Stimulated activated CD8-positive, alpha-beta memory T cell treated with anti-CD3 and anti-CD28 coated beads, Interleukin-12 subunit alpha, Interleukin-12 subunit beta, amount 100 ng/mL, for 1 hour (primary cell): ENCODE measurements at places on chromosomes 13 and 19.

DNA sequence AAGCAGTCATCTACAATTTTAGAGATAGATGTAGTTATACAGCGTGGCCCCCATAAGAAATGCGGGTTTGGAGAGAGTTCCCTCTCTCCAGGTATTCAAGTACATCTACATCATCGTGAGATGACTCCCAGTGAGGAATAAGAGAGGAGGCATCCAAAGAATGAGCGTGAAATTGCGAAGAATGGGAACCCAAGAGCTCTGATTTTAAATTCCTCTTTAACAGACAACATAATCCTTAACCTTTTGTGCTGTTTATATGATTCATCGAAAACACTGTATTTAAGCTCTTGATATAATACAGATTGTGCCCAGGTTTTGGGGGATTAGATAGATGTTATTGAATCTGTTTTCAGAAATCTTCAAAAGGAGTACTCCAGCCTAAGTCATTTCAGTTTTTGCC lies 161.5 kb downstream of the COG6 start:
- DNase-seq: no peak

- no peak for DNase-seq
These were observed 78.9 kb upstream of the PEG3 start for GRCh38 chr19:56919308-56919995.

DNA sequence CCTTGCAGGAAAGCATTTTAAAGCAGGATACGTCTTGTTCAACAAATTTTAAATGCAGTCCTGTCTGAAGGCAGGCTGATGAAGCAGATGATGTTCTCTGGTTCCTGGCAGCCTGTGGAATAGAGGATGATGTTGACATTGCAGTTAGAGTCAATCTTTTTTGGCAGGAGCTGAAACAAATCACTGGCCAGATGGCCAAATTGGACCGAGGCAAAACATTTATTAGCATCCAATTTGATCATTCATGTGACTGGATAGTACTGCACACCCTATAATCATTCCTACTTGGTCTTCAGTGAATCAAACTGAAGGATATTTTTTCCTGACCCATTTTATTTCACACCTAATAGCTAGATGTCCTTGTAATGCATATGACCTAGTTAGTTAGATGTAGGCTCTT lies 172.2 kb upstream of the SLC10A2 start:
- no peak for DNase-seq

- no peak for DNase-seq
These were observed 162.5 kb downstream of the LMO7 start for GRCh38 chr13:75798353-75799255.

GRCh38 chr13:103895835-103896531 lies 829.8 kb upstream of the SLC10A2 start:
- DNase-seq: no peak

DNA sequence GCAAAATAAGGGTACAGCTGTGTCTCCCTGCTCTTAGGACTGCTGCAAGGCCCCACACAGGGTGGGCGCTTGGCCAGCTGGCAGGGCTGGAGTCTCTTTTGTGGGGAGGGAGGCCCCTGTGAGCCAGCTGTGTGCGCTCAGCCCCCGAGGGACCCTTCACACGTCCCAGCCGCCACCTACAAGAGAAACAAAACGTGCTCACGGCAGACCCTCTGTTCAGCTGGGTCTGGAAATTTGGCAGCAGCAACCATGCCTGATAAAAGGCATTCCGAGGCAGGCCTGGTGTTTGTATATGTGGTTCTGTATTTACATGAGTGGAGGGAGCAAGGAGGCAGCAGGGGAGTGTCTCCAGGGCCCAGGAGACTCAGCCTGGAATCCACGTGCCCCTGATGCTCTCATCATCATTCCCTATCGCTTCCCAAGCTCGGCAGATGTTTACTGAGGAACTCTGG lies 49.7 kb downstream of the CRTC1 start:
- no peak for DNase-seq

GRCh38 chr19:35787227-35787799 lies 11.9 kb downstream of the ARHGAP33 start:
- no peak for DNase-seq

DNA sequence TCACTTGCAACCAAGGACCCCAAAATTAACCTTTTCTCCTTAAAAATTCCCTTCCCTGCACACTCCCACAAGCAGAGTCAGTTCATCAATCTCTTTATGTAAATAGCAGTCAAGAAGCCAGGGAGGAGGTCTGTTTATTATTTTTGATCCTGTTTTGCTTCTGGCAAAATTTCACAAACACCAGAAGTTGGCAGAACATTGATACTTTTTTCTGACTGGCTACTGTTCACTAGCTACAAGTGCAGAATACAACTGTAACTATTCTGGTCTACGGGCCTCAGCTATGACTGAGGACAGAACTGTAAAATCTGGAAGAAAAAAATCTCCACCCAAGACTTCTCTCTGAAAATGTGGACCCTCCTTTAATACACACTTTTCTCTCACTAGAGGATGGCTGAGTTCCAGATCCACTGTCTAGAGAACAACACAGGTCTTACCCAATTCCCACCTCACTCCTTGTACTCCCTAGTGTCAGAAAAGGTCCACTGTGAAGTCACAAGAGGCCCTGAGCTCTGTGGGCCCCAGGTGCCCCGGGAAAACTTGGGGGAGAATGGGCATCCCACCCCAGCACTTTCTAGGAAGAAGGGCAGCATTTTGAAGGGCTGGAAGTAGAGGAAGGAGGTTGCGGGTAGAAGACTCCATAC lies 14.5 kb downstream of the STARD13 start:
- no peak for DNase-seq

DNA sequence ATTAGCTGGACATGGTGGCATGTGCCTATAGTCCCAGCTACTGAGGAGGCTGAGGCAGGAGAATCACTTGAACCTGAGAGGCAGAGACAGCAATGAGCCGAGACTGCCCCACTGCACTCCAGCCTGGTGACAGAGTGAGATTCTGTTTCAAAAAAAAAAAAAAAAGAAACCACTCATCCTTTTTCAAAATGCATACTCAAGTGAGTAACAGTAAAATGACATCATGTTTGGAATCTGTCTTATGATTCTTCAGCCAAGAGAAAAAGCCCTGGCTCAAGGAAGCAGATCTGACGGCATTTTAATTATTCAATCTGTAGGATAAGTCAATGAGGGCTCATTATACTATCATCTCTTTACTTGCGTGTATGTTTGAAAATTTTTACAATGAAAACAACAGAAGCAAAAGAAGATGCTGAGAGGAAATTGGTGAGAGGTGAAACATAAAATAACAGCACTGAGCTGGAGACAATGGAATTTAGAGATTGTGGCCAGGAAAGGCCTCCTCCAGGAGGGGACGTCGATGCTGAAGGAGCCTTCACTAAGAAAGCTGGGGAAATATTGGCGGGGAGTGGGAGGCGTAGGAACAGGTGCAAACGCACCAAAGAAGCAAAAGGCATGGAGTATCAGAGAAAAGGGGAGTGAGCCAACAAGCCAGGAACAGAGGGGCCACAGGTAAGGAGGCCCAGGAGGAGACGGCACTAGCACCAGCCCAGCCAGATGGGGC lies 12.9 kb upstream of the CCNE1 start:
- no peak for DNase-seq

GRCh38 chr13:49052813-49053212 lies 77.1 kb downstream of the FNDC3A start:
- no peak for DNase-seq

DNA sequence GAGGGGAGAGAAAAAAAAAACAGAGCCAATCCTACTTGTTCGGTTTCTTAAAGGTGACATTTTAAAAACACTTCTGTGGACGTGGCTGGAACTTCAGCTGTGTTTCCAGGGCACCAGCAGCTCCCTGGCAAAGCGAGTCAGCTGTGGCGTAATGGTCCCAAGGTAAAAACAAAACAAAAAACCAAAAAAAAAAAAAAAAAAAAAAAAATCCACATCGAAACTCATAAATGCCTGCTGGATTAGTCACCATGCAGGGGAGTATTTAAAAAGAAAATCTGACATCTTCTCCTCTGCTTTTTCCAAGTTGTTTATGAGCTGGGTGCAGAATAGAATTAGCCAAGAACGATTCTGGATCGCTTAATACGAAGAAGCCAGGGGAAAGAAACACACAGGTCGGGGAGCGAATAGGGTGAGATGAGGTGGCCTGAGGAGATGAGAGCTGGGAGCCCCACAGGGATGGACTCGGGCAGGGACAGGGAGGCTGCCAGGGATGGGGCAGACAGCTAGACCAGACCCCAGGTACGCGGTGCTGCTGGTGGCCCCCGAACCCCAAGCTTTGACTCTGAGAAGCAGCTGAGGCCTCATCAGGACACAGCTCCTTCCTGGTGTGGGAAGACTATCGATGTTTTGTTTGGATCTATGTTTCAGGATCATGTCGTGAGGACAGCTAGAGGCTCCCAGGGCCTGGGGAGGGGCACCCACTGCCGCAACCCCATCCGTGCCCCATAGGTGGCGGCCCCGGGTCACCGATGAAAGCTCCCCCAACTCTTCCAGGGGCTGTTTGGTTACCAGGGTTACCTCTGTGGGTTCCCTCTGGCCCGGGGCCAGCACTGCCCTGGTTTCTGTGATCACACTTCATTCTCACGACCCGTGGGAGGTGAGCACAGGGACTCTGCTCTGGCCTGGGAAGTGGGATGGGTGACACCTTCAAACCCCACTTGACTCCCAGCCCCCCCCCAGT lies 3.1 kb upstream of the CTXN1 start:
- peak; percentile 51 for DNase-seq

- DNase-seq: no peak
These were observed 4.0 kb upstream of the DPF1 start for GRCh38 chr19:38228005-38228377.

DNA sequence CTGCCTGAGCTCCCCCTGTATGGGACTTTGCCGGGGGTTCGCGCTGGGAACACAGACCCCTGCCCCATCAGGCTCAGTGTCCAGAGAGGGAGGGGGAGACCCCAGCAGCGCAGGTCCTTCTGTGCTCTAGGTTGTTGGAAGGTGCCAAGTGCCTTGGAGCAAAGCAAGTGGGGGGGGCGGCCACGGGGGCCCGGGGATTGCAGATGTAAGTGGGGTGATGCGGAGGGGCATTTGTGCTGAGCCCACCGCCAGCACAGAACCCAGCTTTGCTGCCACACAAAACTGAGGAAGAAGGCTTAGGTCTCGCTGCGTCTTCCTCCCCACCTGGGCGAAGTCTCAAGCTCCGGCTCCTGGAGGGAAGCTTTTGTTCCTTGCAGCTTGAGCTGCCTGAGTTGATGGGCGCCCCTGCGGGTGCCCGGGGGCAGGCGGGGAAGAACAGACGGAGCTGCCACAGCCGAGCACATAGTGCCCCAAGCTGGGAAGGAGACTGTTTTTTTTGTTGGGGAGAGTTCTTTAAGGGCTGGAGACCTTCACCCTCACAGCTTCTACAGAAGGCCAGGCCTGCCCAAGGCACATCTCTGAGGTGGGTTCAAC lies 1.5 kb upstream of the NTN5 start:
- DNase-seq: no peak

DNA sequence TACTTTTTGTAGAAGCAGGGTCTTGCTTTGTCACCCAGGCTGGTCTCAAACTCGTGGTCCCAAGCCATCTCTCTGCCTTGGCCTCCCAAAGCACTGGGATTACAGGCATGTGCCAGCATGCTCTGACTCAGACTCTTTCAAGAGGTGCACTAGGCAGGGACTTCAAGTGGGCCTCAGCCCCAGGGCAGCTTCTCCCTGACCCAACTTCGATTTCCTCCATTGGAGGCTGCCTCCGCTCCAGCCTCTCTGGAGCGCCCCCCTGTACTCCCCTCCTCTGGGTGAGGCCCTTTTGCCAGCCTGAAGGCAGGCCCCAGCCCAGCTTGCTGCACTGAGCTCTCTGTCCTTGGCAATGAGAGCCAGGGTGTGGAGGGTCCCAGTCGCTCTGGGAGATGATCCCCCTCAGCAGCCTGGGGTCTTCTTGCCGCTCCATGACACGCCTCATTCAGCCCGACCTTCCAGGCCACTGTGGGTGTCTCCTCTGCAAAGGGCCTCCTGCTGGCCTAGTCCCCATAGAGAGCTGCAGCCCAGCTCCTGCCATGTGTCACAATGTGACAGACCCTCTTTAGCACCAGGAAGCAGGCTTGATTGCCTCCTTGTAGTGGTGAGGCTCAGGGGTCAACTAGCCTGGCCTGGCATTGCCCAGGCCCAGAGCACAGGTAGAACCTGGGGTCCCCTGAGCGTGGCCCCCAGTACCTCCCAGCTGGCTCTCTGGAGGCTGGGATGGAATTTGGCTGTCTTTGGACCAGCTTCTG lies 16.4 kb downstream of the CARM1 start:
- DNase-seq: no peak

DNA sequence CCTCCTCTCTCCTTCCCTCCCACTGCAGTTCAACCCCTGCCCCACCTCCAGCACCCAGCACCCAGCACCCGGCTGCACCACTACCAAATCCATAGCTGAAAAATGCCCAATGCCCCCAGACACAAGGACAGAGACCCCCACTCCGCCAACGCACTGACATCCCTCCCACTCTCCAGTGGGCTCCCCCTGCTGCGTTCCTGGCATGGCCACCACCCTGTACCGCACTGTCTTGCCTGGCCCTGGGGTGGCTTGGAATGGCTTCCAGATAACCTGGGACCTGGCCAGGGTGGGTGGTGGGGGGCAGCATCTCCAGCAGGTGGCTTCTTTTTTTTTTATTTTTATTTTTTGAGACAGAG lies 5.8 kb upstream of the MKNK2 start:
- no peak for DNase-seq

DNA sequence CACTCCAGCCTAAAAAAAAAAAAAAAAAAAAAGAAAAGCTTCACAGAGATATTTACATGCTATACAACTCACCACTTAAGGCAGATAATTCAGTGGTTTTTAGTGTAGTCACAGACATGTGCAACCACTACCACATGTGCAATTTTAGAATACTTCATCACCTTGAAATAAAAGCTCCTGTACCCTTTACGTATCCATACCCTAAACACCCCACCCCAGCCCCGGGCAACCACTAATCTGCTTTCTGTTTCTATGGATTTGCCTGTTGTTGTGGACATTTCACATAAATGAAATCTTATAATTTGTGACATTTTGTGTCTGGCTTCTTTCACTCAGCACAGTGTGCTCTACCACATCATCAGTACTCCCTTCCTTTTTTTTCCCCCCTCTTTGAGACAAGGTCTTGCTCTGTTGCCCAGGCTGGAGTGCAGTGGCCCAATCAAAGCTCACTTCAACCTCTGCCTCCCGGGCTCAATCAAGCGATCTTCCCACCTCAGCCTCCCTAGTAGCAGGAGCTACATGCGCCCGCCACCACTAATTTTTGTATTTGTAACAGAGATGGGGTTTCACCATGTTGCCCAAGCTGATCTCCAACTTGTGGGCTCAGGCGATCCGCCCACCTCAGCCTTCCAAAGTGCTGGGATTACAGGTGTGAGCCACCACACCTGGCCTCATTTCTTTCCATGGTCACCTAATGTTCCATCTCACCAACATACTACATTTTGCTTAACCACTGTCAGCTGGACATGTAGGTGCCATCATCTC lies 4.0 kb downstream of the DDX39A start:
- DNase-seq: no peak

DNA sequence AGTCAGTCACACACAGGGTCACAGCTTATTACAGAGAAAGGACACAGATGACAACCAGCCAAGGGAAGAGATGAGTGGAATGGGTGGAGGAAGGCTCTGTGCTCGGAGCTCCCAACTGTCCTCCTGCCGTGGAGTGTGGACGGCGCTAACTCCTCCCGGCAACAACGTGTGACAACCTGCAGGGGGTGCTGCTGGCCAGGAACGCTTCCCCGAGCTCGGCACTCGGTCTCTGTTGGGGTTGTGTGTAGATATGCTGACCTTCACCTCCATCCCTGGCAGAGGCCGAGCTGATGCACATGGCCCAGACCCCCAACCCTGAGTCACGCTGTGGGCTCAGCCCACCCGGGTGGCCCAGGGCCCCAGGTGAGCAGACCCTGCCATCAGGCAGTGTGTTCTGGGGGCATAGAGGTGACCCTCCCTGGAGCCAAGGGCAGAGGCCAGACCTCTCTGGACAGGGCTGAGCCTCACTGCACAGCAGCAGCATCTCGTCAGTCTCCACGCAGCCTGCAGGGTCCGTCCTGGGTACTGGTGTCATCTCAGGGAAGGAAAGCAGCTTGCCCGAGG lies 14.1 kb downstream of the ZNF444 start:
- DNase-seq: no peak
